NCI-H1092 (cell line): ENCODE measurements at places on chromosomes 2 and 18.

DNA sequence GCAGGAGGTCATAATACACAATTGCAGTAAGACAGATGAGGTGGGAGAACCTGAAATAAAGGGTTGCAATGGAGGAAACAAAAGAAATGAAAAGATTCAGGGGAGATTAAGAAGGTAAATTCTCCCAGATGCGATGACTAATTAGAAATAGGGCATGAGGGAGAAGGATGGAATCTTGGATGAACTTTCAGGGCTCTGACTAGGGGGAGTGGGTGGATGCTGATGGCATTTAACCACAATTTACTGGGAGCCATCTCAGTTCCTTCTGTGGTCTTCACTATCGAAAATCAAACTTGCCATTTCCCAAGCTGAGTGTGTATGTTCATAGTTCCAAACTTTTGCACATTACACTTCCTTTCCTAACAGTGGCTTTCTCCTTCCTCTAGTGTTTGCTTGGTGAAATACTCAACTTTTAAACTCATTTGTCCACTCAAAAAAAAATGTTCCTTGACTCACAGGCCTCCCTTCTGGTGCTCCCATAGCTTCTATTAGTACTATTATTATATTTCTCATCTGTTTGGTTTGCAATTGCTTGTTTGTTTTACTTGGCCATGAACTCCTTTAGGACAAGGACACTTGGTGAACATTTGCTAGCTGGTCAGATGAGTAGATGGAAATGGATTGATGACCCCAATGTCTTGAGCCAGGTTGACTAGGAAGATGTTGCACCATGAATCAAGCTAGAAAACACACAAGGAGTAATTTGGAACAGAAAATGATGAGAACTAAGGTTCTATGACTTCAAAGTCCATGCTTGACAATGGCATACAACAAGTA lies 178.5 kb downstream of the DIS3L2 start:
- no peak for DNase-seq

GRCh38 chr2:145813481-145813880 lies 1293.6 kb upstream of the ZEB2 start:
- DNase-seq = no peak

DNA sequence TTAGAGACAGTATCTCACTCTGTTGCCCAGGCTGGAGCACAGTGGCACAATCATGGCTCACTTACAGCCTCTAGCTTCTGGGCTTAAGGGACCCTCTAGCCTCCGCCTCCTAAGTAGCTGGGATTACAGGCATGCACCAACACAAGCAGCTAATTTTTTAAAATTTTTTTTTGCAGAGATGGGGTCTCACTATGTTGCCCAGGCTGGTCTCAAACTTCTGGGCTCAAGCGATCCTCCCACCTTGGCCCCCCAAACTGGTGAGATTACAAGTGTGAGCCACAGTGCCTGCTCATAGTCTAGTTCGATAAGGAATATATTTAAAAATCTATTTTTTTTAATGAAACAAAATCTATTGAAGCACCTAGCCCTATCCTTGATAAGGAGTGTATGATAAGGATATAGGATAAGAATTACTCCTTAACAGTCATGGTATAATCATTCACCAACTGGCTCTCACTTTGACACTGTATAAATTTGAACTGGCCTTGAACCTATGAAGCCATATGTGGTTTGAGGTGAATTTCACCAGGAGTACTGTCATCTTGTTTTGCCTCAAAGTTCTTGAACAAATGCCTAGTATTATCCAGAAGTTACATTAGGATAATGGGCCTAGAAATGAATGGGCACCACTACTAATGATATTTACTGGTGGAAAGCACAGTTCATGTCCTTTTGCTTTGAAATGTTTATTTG lies 71.1 kb downstream of the EXOC6B start:
- no peak for DNase-seq

GRCh38 chr2:195407783-195408182 lies 249.2 kb upstream of the SLC39A10 start:
- no peak for DNase-seq

- no peak for DNase-seq
Measured at GRCh38 chr18:26763446-26764110, 101.9 kb downstream of the AQP4 start.

GRCh38 chr2:74862020-74862964 lies 28.4 kb downstream of the HK2 start:
- DNase-seq = no peak

GRCh38 chr2:23696752-23697045 lies 230.2 kb downstream of the ATAD2B start:
- DNase-seq = no peak

DNA sequence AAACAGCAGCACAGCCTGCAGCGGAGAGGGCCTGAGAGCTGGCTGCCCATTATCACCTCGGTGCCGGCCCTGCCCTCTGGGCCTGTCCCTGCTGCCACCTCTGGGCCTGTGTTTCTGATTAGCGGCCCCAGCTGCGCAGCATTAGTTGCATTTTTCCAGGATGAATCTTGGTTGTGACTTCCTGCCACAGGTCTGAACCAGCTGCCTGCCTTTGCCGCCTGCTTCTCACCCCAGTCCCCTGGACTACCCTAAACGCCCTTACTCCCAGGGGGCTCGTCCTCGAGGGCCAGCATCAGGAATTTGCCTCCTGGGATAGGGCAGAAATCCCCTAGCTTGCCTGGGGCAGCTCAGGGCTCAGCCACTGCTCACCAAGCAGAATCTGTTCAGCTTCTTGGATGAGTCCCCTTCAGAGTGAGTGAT lies 342.8 kb downstream of the DYSF start:
- DNase-seq = no peak

- DNase-seq = no peak
Measured at GRCh38 chr18:58288921-58289797, 245.1 kb downstream of the NEDD4L start.
